Activated CD4-positive, alpha-beta T cell treated with anti-CD3 and anti-CD28 coated beads for 36 hours (primary cell): ENCODE measurements at places on chromosomes 4 and X. TPM values are rescaled to one million over a fixed set of nuclear protein-coding genes. Genes with fewer than 3 reads are reported as not detected.
A peak's percentile ranks its signal among the peaks of the same experiment; 100 is the strongest.

GRCh38 chr4:10694828-10695209 lies 10.3 kb upstream of the CLNK start:
- DNase-seq, result no peak

DNA sequence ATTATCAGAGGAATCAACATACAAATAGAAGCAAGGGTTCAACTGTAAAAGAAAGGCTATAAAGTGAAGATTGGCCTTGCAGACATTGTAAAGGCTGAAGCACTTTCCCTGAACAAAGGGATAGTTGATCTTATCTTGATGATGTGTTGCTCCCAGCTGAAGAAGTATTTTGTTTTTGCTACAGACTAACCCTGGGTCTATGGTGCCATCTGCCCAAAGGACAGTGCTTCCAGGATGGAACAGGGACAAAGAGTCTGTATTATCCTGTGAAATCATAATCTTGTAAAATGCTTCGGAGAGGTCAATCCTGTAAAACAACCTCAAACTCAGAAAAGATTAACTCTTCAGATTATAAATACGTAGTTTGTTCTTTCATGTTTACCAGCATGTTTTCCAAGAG lies 251.7 kb upstream of the ANKRD50 start:
- no peak for DNase-seq

GRCh38 chr4:109589605-109590004 lies 29.6 kb downstream of the MCUB start:
- no peak for DNase-seq

DNA sequence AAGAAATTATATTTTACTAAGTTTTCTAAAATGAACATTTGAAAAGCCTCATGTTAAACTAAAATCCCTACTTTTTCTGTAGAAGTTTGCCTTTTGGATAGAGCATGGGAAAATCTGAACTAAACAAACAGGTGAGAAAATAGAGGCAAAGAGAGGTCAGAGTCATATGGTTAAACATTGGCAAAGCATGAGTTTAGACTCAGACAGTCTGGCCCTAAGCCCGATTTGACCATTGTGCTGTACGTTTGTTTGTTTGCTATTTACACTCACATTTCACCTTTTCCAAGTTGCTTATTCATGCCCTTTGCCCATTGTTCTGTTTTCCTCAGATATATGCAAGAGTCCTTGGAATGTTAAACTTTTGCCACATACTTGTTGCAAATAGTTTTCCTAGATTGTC lies 85.4 kb downstream of the TIGD2 start:
- no peak for DNase-seq

GRCh38 chr4:128840711-128841318 lies 31.3 kb downstream of the JADE1 start:
- no peak for DNase-seq

- no peak for DNase-seq
These were observed 37.2 kb downstream of the ABLIM2 start for GRCh38 chr4:8121292-8122015.

DNA sequence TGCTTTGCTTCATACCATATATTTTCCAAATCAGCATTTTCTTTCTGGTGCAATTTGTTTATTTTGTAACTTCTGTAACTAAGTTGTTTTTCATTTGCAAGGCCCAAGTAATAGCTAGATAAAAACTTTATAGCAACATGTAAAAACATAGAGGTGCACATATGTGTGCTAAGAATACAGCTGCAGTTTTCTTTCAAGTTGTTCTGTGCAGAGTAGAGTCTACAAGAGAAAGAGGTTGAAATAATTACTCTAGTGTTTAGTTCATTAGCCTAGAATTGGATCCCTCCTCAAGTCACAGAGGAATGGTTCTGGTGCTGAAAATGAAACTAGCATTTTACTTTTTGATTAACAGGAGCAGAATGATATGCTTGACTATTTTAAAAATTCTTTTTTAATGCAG lies 32.2 kb upstream of the PDLIM5 start:
- no peak for DNase-seq

GRCh38 chr4:54781756-54782155 lies 124.0 kb downstream of the KIT start:
- no peak for DNase-seq

DNA sequence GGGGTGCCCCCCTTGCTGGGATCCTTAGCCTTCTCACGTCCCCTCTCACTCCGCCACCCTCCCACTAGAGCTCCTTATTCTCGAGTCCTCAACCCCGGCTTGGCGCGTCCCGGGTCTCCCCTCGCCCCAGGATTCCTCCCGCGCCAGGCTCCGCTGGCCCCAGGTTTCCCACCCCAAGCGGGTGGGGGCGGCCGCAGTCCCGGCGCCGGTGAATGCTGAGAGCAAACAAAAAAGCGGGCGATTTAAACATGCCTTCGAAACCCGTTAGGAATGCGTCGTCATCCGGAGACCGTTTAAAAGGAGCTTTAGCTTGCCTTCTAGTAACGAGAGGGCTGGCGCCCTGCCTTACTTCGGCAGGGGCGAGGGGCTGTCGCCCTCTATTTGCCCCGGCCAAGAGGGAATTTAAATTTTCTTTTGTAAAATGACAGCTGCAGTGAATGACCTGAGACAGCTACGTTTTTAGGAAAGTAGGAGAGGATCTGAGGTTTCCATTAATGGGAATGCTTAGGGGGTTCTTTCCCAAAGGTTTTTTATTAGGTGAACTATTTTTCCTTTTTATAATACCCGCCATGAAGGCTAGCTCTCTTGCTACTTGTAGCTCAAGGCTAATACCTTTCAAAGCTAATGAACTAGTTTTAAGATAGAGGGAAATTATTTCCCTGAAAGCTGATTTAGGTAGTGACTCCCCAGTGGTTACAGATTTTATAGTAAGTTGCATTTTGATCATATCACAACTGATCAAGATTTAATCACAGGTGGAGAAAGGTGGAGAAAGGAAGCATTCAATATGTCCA lies 3.1 kb downstream of the JADE1 start:
- peak; percentile 68 for DNase-seq

DNA sequence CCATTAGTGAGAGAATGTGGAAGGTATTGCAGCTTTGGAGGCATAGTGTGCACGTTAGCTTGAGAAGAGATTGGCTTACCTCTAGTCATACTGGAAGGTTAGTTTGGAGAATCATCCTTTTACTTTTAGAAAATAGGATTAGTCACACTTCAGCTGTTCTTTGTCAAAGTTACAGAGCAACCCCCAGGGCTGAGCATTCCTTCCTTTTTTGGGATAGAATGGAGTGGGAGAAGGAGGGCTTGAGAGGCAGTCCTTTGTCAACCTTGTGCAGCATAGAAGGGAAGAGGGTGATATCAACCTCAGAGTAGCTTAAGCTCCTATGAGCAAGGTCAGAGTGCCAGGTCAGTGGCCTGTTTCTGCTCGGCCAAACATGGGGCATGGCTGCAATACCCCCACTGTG lies 8.6 kb upstream of the MBNL3 start:
- no peak for DNase-seq

GRCh38 chr4:137648531-137648930 lies 116.2 kb upstream of the PCDH18 start:
- DNase-seq, result no peak

- DNase-seq, result no peak
These were observed 58.0 kb upstream of the FRMPD4 start for GRCh38 chrX:12080265-12080664.

GAGE13 gene
- total RNA-seq, result not detected

STK32B gene
- not detected for total RNA-seq
